Ovary (tissue), 10 donors: ENCODE measurements at places on chromosomes 3 and 15.

DNA sequence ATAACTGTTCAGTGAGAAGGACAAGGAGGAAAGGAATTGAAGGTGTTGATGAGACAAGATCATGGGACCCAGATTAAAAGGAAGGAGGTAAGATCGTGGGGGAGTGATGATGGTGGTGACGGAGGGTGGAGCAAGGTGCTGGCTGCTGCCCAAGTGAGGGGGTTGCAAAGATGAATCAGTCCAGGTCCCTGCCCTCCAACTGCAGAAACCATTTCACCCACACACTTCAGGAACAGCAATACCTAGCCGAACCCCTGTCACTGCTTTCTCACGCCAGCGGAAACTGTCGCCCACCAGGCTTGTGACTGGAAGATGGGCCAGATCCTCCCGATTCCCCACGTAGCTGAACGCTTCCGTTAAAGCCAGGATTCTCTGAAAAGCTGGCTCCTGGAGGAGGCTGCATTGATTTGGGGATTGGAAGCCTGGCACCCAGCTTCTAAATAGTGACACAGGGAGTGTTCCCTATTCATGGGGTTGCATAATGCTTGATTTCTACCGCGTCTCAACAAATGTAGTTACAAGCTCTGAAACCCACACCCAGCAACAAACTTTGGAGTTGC is 3.2 kb upstream of the LSG1 start:
- no peak for DNase-seq

DNA sequence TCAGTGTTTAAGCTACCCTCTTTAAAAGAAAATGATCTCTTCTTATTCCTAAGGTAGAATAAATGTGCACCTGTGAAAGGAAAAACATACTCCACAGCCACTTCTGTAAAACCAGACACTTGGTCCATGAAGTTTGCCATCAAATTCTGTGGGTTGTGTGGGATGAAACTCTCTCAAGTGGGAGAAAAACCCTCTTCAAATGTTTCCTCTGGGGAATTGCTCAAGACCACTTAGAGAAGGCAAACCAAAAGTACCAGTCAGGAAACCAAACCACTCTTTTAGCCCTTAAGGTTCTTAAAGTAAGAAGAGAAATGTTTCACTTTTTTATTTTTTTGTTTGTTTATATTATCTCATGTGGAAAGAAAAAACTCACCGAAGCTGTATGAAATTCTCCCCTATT is 1.2 kb downstream of the COL8A1 start:
- no peak for DNase-seq

GRCh38 chr3:129560269-129560787 is 17.4 kb downstream of the H1-8 start:
- peak; percentile 65 for DNase-seq

DNA sequence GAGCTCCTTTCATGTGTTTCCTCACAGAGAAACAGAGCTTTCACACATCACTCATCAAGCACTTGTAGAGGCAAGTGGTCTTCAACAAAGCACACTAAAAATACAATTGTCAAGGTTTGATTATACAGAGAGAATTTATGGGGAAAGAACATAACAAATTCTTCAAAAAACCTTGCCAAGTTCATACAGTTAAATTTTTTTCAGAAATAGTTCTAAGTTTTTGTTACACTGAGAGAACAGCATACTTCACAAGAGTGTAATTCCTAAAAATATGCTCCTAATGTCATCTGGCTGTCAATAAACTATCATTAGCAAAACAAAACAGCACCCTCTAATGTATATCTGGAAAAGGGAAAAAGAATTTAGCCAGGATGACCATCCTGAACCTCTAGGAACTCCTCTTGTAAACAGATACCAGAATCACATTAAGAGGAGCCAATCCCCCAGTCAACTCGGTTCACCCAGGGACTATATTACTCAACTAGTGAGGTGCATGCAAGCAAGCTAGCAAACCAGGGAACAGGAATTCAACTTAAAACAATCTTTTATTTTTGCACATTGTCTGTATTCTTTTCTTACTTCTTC is 63.3 kb downstream of the RAD18 start:
- no peak for DNase-seq

GRCh38 chr3:39362812-39363211 is 20.4 kb upstream of the SLC25A38 start:
- DNase-seq: no peak

DNA sequence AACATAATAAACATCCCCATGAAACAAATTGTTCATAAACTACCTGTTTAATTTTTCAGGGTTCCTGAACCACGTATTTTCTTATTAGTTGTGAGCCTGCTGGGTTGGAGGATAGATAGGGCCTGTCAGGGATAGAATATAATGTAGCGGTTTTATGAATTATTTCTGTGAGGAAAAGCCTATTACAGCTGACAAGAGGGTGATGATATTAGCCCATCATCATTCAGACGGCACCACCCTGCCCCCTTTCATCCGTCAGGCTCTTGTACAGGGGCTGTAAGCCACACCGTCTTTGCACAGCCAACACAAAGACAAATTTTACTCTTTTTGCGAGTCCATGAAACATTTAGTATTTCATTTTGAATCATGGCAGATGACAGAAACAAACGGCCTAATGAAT is 335.3 kb upstream of the TMCO5A start:
- DNase-seq: no peak

DNA sequence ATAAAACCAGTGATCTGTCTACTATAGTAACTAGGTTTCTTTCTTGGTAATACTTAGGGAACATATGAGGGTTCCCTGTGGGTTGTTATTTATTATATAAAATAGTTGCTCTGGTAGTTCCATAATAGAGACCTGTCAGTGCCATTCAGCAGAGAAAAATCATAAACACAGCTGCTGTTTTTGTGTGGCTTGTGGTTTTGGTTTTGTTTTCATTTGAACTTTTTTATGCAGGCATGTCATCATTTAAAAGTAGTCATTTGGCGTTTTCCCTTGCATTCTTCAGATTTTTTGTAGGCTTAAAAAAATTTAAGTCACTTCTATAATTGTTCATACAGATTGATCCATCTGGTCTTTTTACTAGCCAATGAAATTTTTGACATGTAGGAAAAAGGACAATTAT is 47.9 kb downstream of the PIK3CA start:
- DNase-seq: no peak

DNA sequence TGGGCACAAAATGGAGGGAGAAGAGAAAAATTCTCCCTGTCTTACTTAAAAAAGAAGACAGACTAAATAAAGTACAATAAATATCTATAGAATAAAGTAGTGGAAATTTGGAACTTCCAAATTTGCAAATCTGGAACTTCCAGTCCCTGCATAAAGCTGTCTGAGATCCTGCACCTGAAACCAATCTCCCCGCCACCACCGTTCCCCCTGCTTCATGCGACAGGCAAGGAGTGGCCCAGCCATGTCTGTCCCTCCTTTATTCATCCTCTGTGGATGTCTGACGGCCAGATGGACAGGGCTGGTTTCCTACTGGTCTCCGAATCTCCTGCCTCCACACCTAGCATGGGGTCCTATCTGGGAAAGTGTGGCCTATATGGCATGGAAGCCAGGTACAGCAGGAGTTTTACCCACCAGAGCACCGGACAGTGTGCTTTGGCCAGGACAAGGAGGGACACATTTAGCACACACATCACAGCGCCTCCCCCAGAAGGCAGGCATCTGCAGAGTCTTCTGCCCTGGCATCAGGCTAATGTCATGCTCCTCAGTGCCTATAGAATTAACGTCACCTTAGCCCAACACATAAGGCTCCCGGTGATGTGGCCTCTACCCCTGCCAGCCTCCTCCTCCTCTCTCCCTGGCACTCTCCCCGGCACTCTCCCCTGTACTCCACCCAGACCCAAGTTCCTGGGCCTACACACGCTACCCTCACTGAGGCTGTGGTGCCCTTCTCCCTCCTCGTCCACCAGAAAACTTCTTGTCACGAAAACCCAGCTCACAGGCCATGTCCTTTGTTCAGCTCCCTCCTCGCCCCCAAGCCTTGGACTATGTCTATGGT is 170.8 kb downstream of the XXYLT1 start:
- DNase-seq: no peak

GRCh38 chr3:141110322-141110721 is 59.2 kb downstream of the SPSB4 start:
- DNase-seq: no peak

- no peak for DNase-seq
These were observed 72.7 kb upstream of the AKAP13 start for GRCh38 chr15:85307687-85308045.

DNA sequence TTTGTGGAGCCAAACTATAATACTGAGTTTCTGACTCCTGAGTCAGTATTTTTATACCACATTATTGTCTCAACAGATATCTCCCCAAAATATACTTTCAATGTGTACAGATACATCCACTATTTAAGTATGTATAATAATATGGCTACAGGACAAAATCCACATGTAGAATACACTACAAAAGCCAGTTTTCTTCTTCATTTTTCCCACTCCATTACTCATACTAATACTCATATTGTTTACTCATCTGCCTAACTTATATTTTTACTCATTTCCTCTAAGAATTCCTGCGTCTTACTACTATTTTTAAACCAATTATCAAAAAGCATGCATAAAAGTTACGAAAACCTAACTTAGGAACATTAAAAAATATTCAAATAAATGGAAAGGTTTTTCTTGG is 440.8 kb downstream of the ZNF385D start:
- no peak for DNase-seq

- no peak for DNase-seq
These were observed 35.5 kb downstream of the NR2F2 start for GRCh38 chr15:96365781-96366525.

DNA sequence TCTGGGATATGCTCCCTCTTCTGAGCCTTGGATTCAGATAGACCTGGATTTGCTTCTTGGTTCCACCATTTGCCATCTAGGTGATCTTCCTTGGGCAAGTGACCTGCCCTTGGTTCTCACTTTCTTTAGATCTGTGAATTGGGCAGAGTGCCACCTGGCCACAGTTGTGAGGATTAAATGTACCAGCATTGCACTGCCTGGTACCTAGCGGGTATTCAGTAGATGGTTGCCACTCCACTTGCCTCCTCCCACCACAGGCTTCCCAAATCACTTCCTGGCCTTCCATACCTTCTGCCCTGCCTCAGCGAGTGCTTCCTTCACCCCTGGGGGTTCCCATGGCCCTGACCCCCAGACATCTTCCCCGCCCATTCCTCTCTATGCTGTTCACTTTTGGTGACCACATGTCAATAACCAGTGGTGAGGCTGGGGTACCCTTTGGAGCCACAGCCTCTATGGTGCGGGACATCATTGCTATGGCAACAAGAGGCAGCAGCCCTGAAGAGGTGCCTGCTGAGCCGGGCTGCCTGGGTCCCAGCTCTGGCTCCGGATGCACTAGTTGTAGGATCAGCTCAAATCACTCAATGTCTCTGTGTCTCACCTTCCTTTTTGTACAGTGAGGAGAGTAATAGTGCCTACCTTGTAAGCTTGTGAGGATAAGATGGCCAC is 40.5 kb downstream of the CMTM7 start:
- no peak for DNase-seq

DNA sequence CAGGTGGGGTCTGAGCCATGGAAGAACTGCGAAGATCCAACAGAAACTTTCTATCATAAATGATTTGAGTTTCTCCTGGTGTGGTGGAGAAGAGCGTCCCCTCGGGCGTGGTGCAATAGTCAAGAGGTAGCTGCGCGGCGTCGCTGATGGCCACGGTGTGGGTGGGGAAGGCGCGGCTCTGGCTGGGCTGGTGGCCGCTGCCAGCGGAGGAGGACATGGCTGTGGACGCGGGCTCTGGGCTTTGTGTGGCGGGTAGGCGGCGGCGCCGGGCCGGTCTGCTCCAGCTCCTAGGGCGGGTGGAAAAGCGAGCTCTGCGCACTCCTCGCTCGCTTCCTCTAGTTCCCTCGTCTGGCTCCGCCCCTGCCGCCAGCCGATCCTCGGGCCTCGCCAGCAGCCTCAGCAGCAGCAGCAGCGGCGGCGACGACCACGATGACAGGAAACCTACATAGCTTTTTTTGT is 5.9 kb downstream of the STARD9 start:
- DNase-seq: peak; percentile 84

GRCh38 chr15:75403892-75404291 is 35.5 kb upstream of the MAN2C1 start:
- DNase-seq: no peak

DNA sequence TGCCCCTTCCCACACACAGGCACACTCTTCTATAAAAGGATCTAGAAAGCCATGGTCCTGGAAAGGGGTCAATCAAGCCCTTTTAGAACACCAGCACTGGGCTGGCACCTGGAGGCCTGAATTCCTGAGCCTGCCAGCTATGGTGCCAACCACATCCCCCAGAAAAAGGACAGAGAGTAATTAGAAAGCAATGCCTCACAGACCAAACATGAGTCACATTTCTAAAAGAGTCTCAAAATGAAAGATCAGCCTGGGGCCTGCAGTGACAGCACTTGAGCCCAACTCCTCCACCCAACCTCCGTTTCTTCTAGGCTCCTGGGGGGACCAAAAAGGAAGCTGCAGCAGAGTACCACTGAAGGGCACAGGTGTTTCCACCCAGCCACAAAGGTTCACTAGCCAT is 14.1 kb downstream of the MYLK start:
- DNase-seq: no peak

DNA sequence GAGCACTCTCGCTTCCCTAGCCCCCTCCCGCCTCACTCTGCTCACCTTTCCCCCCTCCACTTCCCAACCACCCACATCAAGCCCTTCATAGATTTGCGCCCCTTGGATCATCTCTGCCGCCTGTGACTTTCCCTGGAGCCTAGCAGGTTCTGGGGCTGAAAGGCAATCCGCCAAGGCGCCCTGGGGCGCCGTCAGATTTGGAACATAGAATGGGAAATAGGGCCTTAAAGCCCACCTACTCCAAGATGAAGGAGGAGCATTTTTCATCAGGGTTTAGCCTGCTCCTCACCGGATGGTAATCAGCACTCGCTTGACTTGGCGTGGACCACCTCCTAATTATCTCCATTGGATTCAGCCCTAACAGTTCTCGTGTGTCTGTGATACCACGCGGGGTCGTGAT is 1.3 kb downstream of the CPNE4 start:
- DNase-seq: no peak

- DNase-seq: no peak
These were observed 630 bp downstream of the LXN start for GRCh38 chr3:158671821-158672214.
